Midbrain (tissue), 1 donor: ENCODE measurements at places on chromosomes 2 and 18.

DNA sequence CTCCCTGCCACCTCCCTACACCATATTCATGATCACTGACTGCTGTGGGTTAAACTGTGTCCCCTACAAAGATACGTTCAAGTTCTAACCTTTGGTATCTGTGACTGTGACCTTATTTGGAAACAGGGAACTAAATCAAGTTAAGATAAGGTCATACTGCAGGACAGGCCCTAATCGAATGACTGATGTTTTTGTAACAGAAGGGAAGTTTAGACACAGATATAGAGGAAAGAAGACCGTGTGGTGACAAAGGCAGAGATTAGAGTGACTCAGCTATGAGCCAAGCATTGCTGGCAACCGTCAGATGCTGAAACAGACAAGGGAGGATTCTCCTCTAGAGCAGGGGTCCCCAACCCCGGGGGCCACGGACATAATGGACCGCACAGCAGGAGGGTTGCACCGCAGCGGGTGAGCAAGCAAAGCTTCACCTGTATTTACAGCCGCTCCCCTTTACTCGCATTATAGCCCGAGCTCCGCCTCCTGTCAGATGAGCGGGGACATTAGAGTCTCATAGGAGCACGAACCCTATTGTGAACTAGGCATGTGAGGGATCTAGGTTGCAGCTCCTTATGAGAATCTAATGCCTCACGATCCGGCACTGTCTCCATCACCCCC lies 28.9 kb upstream of the RNF152 start:
- DNase-seq = no peak

- no peak for DNase-seq
Observed at GRCh38 chr2:83534416-83534815, 924.7 kb downstream of the SUCLG1 start.

- DNase-seq = no peak
Observed at GRCh38 chr2:219541611-219542180, 1.9 kb downstream of the CHPF start.

DNA sequence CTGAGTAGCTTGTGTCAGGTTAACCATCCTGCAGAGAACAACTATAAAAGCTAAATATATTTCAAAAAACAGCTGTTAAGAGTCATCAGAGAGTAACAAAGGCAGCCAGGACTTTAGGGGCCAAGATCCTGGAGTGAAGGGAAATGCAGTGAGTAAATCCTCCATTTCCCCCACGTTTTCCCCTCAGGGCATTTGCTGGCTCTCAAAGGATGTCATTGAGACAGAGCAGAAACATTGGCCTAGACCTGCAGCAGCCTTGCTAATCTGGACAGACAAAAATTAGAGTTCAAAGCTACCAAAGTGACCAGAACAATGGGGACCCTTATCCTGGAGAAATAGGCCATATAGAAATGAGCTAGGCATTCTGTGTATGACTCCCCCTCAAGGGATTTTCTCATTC lies 21.1 kb upstream of the KLHL29 start:
- DNase-seq = no peak

- no peak for DNase-seq
Observed at GRCh38 chr2:45889620-45890370, 238.3 kb downstream of the PRKCE start.

GRCh38 chr2:191740016-191740419 lies 62.1 kb downstream of the NABP1 start:
- no peak for DNase-seq

- DNase-seq = peak; percentile 59
Observed at GRCh38 chr2:72993147-72993932, 76.0 kb downstream of the EMX1 start.

GRCh38 chr18:42281851-42282250 lies 326.8 kb downstream of the PIK3C3 start:
- no peak for DNase-seq

DNA sequence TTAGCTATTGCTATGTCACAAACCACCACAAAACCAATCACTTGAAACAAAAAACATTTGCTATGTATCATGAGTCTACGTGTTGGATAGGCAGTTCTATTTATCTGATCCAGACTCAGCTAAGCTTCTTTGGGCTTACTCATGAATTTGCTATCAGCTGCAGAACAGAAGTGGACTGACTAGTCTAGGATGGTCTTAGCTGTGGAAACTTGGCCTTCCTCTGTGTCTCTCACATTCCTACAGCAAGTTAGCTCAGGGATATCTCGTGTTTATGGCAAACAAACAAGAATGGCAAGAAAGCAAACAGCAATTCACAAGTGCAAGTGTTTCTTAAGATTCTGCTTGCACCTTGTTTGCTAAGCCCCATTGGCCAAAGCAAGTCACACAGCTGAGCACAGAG lies 288.0 kb upstream of the TNP1 start:
- no peak for DNase-seq

- no peak for DNase-seq
Observed at GRCh38 chr18:10437837-10438236, 16.6 kb upstream of the APCDD1 start.

GRCh38 chr2:239815671-239816070 lies 209.5 kb downstream of the NDUFA10 start:
- no peak for DNase-seq

- no peak for DNase-seq
Observed at GRCh38 chr2:105301646-105302045, 27.9 kb downstream of the TGFBRAP1 start.

- DNase-seq = no peak
Observed at GRCh38 chr2:135994281-135994680, 8.9 kb upstream of the DARS1 start.

GRCh38 chr2:9484533-9484932 lies 10.2 kb downstream of the IAH1 start:
- no peak for DNase-seq

- DNase-seq = no peak
Observed at GRCh38 chr2:182144776-182145165, 159.1 kb downstream of the PPP1R1C start.

DNA sequence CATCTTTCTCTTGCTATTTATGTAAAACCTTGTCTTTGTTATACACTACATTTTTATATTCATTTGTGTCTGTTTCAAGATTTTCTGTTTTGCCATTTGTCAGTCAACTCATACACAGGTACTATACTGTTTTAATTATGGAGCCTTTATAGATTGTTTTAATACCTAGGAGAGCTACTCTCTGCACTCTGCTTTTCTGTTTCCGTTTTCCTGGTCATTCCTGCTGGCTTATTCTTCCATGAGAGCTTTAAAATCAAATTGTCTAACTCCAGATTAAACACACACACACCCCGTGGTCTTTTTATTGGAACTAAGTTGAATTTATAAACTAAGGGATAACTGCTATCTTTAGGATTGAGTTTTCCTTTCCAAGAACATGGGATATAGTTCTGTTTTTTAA lies 161.2 kb downstream of the RTN4 start:
- DNase-seq = no peak

- DNase-seq = no peak
Observed at GRCh38 chr18:14900435-14900834, 152.5 kb downstream of the ANKRD30B start.

DNA sequence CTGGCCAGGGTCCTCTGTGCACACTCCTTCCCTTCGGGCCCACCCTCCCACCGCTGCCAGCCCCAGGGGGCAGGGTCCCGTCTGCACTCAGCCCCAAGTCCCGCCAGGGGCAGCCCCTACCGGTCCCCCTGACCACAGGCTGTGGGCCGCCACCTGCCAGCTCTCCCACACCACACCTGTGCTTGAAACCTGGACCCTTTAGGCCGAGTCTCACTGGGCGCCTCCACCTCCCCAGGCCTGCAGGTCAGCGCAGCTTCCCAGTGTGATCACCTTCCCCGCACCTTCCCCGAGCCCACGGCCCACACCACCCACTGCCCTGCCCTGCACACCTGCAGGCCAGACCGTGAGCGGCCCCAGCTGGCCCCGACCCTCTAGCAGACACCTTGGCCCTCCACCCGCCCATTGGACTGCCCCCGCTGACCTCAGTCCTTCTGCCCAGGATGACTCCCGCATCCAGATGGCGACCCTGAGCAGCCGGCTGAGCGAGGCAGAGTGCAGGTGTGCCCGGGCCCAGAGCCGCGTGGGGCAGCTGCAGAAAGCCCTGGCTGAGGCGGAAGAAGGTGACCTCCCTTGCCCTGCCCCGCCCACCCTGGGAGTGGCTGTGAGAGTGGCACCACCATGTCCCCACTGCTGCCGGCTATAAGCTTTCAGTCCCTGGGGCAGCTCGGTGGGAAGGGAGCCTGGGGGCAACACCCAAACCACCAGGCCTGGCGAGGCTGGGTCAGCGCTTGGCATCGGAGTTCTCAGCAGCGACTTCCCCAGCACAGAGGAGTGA lies 31.3 kb upstream of the SNED1 start:
- DNase-seq = no peak

GRCh38 chr18:44651918-44652572 lies 28.6 kb upstream of the SETBP1 start:
- DNase-seq = no peak

DNA sequence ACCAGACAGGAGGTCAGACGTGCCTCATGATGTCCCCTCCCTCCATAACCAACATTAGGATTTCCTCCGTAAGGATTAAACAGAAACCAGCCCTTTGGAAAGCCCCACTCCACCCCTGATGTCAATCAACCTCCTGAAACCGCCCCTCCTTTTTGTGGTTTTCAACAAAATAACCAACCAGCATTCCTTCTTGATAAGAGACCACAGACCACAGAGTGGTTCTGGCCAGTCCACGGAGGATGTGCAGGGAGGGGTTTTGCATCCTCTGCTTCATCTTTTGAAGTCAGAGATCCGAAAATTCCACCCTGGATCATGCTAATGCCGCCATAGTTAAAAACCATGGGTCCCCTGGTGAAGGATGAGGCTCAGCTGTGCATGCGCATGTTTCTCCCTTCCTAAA lies 180.0 kb upstream of the CCDC150 start:
- no peak for DNase-seq

GRCh38 chr2:241422350-241422749 lies 66.3 kb downstream of the FARP2 start:
- DNase-seq = no peak

GRCh38 chr2:176678571-176678970 lies 409.3 kb downstream of the MTX2 start:
- no peak for DNase-seq

DNA sequence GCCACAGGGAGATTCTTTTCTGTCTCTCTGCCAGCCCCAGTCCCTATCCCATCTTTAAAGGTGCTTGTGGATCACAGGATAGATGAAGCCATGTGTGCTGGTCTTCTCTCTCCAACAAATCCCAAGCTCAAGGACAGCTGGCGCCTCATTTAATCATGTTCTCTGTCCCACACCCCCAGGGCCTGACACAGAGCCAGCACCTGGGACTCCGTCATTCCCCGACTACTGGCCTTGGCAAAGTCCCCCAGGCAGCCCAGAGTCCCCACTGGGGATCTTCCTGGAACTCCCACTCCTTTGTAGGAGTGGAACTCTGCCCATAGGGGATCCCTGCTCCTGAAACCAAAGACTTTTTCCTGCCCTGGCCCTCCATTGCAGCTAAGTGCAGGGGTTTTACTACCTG lies 60.8 kb downstream of the MTHFD2 start:
- DNase-seq = no peak

DNA sequence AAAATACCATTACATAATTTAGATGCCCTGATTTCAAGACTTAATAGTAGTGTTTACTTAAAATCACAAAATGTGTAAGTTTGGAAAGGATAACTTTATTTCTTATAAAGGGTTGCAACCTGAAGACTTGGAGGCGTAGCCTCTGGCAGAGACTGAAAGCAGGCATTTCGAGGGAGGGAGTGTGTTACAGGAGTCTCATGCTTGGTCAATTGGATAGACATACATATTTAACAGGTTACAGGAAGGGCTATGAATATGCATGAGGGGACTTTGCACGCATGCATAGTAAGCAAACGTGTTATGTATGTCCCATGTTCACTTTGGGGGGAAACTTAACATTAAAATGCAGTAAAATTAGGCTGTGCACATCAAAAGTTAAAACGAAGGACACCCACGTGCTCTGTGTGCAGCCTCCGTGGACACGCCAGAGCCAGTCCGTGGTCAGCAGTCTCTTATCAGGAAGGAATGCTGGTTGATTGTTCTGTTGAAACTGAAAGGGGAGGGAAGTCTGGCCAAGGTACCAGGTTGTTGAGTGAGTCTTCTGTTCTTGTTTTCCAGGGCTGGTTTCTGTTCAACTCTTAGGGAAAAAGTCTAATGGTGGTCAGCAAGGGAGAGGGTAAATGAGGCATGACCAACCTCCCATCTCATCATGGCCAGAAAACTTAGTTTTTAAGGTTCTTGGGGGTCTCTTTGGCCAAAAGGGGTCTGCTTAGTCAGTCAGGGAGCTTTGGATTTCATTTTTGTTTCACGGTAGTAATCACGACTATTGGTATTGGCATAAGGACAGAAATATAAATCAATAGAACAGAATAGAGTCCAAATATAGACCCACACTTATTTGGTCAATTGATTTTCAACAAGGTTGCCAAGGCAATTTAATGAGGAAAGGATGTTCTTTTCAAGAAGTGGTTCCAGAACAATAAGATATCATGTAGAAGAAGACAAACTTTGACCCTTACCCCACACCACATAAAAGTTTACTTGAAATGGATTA lies 121.9 kb downstream of the MCFD2 start:
- DNase-seq = no peak

DNA sequence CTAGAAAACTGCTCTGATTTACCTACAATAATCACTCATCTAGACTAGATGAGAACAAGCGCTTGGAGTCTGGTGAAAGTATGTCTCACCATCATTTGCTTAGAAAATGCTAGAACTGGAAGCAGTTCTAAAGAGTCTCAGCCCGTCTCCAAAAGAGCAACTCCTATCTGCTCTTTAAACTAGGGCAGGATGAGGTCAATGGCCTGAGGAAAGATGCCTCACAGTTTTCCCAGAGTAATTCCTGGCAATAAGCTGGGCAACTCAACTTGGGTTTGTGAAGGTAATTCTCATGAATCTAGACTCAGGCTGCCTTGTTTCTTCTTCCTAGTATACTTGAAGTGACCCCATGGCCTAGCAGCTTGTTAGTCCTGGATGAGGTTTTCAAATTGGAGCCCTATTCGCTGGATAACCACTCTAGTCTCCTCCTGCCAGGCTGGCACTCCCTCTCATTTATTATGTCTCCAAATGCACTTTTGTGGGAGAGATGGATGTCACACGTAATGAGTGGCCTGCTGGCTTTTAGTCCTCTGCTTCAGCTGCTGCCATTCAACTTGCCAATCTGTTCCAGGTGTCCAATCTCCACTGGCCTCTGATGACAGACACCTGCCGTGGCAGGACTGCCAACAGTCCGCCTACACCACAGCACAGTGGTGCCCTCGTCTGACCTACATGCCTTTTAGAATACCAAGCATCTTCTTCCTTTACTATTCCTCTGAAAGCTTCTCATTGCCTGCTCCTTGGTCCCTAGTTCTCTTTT lies 80.9 kb downstream of the CABYR start:
- peak; percentile 36 for DNase-seq
